ENCODE measurements at places on chromosomes 6 and 20. TPM values are rescaled to one million over a fixed set of nuclear protein-coding genes. Genes with fewer than 3 reads are reported as not detected.

COL10A1 gene
- not detected for total RNA-seq

PNLDC1 gene
- 0.26 TPM for total RNA-seq

MUC21 gene
- 0.53 TPM for total RNA-seq

CST5 gene
- not detected for total RNA-seq

METTL24 gene
- not detected for total RNA-seq

PSORS1C1 gene
- total RNA-seq, result 6.3 TPM

RNF39 gene
- 1.7 TPM for total RNA-seq

RAET1E gene
- 35.1 TPM for total RNA-seq

KCNB1 gene
- not detected for total RNA-seq

LHFPL5 gene
- total RNA-seq, result not detected

ULBP2 gene
- 12.2 TPM for total RNA-seq

WRNIP1 gene
- 47.9 TPM for total RNA-seq

LY86 gene
- total RNA-seq, result not detected

CALHM4 gene
- total RNA-seq, result under 0.01 TPM

MYBL2 gene
- under 0.01 TPM for total RNA-seq

RIN2 gene
- total RNA-seq, result 45.8 TPM

ZHX3 gene
- total RNA-seq, result 14.5 TPM

FLRT3 gene
- 17.1 TPM for total RNA-seq

FAM162B gene
- total RNA-seq, result not detected

DNAH8 gene
- total RNA-seq, result not detected

CTAGE9 gene
- total RNA-seq, result not detected

FGD2 gene
- total RNA-seq, result under 0.01 TPM

FOXF2 gene
- total RNA-seq, result not detected

BTN1A1 gene
- total RNA-seq, result not detected

LAMP5 gene
- total RNA-seq, result not detected

PI3 gene
- total RNA-seq, result 110 TPM

PTGIS gene
- total RNA-seq, result 0.13 TPM

DAAM2 gene
- total RNA-seq, result under 0.01 TPM

CCN6 gene
- not detected for total RNA-seq

RPS6KA2 gene
- 42.6 TPM for total RNA-seq

HLA-DQB1 gene
- total RNA-seq, result not detected

EYS gene
- 0.26 TPM for total RNA-seq

Data from bronchial epithelial cell (primary cell).